ENCODE measurements at places on chromosomes 6 and 20.

GRCh38 chr6:35318196-35319171 lies 20.9 kb downstream of the DEF6 start:
- DNase-seq, result peak; percentile 82

DNA sequence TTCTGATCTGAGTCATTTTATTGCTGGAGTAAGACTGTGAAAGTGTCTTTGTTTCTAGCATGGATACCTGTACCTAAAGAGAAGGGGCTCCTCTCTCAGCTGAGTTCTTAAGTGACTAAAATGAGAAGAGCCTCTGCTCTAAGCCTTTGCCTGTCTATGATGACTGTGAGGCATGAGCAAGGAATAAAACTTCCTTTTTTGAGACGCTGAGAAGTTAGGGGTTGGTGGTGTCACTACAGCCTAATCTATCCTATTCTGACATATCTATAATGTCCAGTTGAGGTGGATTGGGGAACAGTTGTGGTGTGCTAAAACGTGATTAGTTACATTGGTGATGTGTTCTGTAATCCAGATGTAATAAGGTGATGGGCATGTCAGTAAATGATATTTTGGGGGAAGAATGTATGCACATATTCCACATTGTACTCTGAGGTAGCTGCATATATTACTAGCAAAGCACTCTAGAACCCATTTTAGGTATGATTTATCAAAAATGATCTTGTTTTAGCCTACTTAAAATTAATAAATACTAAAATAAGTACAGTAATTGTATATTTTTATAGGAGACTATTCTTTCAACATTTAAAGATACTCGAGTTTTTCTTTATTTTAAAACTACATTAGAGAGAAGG lies 18.1 kb downstream of the ADGRB3 start:
- no peak for DNase-seq

DNA sequence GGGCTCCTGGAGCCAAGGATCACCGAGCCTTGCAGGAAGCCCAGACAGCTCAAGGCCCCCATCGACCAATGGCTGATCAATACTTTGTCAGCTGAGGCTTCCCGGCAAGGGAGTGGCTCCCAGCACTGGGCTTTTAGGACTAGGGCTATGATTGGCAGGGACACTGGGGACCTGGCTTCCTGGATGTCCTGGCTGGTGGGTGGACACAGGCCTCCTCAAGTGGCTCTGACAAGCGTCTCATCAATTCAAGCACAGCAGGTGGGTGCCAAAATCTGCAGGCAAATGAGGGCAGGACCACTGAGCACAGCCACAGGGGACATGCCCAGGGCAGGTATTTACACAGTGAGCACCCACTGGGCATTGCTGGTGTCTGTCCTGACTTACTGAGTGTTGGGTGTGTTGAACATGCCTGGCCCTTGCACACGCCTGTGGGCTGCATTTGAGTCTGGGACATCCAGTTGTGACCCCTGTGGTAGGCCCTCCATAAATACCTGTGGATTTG lies 420.1 kb upstream of the SULF2 start:
- no peak for DNase-seq

DNA sequence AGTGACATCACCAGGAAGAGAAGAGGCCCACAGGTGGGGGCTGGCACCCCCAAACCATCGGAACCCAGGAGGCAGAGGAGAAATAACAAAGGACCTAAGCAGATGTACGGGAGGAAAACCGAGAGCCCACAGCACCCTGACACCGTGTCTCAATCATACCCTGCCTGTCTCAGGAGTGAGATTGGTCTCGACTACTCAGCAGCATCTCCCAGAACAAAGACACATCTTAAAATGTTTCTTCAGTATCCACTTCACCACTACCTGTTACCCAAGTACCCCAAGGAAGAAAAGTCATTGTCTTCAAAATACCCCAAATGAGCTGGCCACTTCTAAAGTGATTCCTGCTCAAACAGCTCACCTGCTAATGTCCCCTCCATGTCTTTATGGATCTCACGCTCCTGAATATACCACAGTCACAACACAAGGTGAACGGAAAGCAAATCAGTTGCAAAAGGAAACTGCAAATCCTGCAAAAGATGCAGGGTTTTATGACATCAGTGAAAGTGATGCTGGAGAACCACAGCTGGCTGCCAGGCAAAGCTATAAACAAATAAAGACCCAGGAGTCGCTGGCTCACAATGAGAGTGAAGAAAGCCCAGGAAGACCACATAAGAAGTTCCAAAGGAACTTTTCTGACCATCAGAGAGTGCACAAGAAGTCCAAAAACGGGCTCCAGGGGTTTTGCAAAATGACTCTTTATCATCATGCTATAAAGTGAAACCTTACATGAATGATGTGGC lies 44.1 kb downstream of the PREX1 start:
- DNase-seq, result no peak

- DNase-seq, result no peak
Measured at GRCh38 chr6:31908791-31909190, 6.9 kb upstream of the ZBTB12 start.

DNA sequence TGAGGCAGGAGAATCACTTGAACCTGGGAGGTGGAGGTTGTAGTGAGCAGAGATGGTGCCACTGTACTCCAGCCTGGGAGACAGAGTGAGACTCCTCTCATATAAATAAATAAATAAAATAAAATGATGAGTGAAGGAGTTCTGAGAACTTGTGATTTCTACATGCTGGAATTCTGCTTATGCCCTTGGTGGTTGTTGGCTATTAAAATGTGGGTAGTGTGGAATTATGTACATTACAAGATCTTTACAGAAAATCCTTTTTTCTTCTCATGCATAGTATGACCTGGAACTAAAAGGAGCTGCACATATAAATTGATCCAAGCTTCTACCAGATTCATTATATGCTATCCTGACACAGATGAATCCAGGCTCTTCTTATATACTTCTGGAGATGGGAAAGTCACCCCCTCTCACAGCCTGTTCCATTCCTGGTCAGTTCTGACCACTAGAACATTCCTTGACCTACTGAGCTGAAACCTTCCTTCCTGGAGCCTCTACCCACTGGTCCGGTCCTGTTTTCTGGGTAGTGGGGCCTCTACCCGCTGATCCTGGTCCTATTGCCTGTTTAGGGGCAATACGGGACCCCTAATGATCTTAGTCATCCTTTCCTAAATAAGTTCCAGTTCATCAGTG lies 37.7 kb upstream of the TAF8 start:
- DNase-seq, result no peak

- no peak for DNase-seq
Measured at GRCh38 chr20:43820731-43821330, 93.8 kb upstream of the TOX2 start.

DNA sequence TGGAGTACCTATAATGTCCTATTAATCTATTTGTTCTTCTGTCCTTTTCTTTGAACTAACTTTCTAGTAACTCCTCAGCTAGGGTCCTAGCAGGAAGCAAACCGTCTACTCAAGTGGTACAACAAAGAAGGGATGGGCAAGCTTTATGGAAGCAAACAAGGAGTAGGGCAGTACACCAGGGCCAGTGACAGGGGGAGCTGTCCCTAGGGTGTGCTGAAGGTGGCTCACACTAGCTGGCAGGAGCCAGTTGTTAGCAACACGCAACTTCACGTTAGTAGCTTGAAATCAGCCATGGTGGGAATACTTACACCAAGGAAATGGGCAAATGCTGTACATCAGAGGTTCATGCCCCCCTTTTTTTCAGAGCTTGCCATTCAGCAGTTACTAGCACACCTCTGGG lies 74.0 kb upstream of the EYA2 start:
- no peak for DNase-seq

- DNase-seq, result no peak
Measured at GRCh38 chr6:47817749-47818148, 35.9 kb downstream of the OPN5 start.

DNA sequence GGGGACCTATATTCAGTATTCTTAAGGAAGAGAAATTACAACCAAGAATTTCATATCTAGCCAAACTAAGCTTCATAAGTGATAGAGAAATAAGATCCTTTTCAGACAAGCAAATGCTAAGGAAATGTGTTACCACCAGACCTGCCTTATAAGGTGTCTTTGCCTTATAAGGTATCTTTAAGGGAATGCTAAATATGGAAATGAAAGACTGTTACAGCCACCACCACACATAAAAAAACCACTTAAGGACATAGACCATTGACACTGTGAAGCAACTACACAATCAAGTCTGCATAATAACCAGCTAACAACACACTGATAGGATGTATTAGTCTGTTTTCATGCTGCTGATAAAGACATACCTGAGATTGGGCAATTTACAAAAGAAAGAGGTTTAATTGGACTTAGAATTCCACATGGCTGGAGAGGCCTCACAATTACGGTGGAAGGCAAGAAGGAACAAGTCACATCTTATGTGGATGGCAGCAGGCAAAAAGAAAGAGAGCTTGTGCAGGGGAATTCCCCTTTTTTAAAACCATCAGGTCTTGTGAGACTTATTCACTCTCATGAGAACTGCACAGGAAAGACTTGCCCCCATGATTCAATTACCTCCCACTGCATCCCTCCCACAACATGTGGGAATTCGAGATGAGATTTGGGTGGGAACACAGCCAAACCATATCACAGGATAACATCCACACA lies 119.2 kb upstream of the LAMA2 start:
- DNase-seq, result no peak

DNA sequence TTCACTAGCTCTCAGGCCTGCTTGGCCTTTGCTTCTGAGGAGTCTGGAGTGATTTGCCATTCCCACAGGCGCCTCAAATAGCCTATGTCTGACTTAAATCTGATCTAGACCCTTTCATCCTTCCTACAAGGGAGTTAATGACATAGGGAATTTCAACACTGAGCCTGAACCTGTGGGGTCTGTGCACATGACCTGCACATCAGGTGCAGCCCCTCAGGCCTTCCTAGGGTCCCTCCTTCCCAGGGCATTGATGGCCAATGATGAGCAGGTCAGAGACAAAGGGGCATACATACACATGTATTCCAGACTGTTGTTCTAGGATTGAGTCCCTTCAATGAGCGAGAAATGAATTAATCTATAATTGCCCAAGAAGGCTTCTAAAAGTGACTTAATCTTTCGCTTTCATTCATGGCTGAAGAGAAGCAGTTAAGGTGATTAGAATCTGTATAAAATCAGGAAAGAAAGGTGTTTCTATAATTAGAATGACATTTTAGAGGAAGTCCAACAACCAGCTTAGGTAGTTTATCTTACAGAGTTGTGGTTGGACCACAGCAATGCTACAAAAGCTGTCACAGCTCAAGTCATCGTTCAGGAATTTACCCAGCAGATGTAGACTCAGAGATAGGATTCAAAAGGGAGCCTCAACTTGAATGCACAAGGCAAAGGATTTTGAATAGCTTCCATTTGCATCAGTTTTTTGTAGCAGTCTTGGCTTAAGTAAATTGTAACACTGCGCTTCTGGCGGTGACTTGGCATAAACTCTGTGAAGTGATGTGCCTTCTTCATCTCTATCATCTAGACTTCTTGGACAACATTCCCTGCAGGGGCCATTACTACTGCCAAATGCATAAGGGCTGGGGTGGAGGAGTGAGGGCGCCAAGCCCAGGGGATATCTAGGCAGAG lies 27.0 kb upstream of the TBC1D7 start:
- DNase-seq, result no peak

DNA sequence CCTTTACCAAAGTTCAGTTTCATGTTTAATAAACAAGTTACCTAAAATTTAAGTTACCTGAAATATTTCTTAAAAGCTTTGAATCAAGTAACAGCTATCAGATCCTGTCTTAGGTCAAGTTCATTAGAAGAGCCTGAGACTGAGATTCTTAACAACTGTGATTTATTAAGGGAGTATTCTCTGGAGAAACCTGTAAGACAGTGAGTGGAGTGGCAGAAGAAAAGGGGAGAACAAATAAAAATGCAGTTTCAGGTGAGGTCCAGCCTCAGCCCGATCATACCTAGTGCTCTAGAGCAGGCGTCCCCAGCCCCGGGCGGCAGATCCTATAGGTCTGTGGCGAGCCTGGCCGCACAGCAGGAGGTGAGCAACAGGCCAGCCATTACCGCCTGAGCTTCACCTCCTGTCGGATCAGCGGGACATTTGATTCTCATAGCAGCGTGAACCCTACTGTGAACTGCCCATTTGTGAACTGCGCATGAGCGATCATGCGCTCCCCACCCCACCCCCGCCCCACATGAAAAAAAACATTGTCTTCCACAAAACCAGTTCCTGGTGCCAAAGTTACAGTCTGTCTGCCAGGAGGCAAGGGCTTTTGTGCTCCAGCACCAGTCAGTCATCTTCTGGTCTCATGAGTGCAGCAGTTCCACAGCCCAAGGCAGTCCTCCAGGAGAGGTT lies 59.2 kb upstream of the ADGRB3 start:
- peak; percentile 54 for DNase-seq

DNA sequence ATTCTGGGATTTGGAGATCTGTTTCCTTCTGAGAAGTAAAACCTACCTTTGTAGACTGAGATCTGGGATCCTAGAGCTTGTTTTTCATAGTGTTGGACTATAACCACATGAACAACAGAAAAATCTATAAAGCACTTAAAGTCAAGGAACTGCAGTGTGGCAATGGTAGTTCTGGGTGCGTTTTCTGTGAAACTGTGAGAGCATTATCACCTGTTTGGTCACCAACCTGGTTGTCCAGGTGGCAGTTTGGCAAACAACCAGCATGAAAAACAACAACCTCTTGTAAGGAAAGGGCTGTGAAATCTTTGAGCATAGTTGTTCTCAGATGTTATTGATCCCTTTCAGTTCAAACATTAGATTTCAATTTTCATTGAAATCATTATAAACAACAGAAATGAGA lies 215.8 kb upstream of the CITED2 start:
- DNase-seq, result no peak

- no peak for DNase-seq
Measured at GRCh38 chr6:109834131-109834530, 143.0 kb downstream of the FIG4 start.

- no peak for DNase-seq
Measured at GRCh38 chr6:121183742-121184141, 150.5 kb downstream of the TBC1D32 start.

- DNase-seq, result no peak
Measured at GRCh38 chr6:3876866-3877265, 27.7 kb downstream of the FAM50B start.

GRCh38 chr6:82182756-82183155 lies 64.8 kb downstream of the IBTK start:
- DNase-seq, result no peak

DNA sequence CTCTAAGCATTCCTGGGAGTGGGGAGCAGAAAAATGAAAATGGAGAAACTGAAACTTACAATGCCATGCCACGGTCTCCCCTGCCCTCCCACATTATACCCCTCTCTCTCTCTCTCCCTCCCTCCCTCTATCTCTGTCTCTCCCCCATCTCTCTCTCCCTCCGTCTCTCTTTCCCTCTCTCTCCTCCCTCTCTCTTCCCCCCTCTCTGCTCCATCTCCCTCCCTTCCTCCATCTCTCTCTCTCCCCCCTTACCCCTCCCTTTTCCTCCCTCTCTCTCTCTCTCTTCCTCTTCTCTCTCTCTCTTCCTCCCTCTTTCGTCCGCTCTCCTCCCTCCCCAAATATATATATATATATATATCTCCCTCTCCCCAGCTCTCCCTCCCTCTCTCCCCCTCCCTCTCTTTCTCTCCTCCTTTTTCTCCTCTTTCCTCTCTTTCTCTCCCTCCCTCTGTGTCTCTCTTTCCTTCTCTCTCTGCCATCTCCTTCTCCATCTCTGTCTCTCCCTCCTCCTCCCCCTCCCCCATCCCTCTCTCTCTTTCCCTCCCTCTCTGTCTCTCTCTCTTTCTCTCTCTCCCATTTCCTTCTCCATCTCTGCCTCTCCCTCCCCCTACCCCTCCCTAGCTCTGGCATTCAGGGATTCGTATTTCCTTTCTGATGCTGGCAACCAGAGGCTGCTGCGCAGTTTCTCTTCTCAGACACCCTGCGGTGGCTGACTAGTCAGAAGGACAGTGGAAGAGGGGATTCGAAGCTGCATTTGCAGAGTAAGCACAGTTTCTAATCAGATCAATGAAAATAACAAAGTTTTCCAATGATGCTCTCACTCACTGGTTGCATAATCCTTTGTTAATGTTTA lies 13.9 kb upstream of the VAPB start:
- DNase-seq, result no peak
